ENCODE measurements at places on chromosomes 5 and 9.

DNA sequence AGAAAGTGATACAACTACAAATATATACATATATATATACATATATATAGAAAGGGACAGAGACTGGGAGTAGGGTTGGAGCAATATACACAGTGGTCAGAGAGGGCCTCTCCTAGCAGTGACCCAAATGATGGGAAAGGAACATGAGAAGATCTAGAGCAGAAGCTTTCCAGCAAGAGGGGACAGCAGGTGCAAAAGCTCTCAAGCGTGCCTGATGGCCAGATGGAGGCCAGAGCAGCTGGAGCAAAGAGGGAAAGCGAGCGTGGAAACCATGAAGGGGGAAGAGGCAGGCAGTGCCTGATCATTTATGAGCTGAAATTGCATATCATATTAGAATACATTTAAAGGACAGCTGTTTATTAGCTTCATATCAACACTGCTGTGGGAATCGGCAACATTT is 7.6 kb upstream of the GRPEL2 start:
- no peak for DNase-seq

DNA sequence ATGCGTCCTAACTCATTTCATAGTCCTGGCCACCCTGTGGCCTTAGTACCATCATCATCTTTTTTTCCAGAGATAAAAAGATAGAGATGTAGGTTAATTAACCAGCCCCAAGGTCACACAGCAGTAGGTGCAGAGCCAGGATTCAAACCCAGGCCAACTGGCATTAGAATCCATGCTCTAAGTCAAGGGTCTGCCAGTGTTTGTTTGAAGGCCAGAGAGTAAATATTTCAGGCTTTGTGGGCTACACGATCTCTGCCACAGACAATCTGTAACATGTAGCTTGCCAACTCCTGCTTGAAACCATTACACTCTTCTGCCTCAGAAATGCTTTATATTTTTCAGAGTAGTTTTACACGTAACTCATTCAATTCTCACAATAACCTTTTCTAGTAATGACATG is 119.6 kb downstream of the EFNA5 start:
- no peak for DNase-seq

DNA sequence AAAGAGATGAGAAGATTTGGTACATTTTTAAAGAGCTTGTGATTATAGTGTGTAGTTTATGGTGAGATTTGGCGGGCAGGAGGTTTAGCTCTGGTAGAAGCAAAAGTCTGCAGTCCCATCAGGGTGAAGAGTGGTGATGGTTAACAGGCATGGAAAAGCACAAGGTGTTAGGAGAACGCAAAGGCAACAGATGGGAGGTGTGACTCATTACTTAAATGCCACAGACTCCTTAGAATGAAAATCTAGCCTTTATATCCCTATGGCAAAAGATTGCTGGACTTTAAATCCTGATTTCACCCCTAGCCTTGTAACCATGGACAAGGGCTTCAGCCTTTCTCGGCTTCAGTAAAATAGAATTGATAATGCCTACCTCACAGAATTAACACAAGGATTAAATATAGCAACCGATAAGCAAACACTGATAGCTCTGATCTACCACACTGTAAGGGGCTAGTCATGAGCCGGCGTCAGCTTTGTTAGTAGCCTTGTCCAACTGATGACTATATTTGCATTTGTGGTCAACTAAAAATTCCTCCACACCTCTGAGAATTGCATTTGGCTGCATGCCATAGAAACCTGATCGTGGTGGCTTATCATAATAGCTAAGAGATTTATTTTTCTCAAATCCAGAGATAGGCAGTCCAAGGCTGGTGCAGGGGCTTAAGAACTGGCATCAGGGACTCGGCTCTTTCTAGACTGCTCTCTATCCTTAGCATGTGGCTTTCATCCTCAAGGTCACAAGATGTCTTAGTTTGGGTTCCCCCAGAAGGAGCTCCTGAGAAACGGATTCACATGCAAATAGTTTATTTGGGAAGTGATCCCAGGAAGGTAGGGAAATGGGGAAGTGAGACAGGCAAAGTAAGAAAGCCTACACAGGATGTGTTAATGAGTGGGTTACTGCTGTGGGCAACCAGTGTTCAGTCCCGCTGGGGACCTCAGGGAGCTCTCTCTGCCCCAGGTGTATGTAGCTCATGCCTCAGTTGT is 19.6 kb downstream of the MFAP3 start:
- no peak for DNase-seq

GRCh38 chr5:58459146-58460001 is 512 bp downstream of the PLK2 start:
- DNase-seq, result peak; percentile 5

DNA sequence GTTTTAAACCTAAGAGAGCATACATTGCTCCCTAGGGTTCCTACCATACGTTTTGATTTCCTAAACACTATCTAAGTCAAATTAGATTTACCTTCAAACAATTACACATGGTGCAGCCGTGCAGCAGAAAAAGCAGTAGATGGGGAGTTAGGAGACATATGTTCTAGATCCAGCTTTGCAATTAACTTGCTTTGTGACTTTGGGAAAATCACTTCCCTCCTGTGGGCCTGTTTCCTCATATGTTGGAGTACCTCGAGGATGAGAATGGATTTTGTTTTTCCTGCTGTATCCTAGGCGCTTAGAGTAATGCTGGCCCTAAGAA is 711 bp downstream of the MRPL50 start:
- no peak for DNase-seq

- DNase-seq, result peak; percentile 18
These were observed 62.8 kb upstream of the SUB1 start for GRCh38 chr5:32522429-32523143.

DNA sequence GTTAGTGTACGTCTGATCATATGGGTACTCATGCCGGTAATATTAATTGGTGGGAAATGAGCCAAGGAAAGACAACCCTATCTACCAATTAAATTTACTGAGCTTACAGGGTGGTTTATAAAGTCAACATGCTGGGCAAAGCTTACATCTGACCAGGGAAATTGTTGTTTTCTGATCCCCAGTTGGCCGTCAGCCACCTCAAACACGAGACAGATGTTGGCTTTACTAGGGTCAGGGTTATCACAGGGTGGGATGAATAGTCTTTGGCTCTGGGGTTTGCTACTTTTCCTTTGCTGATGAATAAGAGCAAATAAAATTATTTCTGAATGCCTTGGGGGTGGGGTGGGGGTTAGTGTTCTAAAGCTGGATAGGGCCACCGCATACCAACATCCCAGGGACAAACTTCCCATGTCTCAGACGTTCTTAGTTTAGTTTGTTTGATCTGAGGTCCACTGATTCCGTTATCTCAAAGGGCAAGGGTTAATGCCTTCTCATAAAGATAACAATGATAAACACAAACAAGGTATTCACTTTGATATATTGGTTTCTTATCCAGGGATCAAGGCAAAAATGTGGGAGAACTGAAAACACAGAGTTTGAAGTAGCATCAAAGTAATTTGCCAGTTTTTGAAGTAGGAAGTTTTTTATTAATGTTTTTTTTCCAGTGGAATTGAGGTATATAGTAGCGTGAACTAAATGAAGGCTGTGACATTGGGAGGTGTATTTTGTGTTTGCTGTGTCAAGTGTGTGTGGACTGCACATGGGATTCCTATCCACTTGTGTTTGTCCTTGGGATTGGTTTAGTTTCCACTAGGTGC is 109.1 kb upstream of the RPS23 start:
- no peak for DNase-seq

GRCh38 chr5:168365581-168366081 is 74.2 kb downstream of the WWC1 start:
- no peak for DNase-seq

DNA sequence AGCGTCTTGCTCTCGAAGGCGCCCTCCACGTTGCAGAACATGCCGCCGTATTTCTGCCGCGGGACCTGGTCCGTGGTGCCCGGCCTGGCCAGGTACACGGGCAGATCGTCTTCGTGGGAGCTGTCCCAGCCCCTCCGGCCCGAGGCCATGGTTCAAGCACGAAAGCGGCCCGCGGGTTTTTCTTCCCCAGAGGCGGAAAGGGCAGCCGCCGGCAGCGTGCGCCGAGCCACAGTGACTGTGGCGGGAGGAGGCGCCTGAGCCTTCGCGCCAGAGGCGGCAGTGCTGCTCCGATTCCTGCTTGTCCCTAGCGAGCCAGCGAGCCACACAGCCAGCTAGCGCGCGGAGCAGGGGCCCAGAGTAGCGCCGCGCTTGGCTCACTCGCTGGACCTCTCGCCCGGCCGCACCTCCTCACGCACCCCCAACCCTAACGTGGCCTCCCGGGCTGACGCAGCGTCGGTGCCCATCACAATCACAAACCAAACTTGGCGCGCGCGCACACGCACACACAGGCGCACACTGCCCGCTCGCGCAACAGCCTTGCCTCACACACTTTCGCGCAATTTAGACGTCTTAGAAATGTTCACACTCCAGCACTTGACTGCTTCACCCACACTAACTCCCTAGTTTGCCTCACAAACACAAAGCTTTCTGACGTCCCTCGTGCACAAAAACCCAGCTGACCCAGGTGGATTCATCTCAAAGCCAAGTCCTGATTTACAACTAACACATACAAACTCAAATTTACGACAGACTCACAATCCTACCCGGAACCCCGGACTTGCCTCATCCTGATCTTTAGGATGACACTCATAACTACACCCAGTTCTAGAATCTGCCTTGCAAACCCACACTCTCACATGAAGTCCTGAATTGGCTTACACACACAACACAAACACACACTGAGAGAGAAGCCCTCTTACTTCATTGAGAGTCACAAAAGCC is at the start of gene DPYSL3:
Gene DPYSL3 (minus strand): TSS at position 359 of the 942 bp plus-strand sequence. CDS start 210 bp downstream, at position 149.
- DNase-seq, result no peak

DNA sequence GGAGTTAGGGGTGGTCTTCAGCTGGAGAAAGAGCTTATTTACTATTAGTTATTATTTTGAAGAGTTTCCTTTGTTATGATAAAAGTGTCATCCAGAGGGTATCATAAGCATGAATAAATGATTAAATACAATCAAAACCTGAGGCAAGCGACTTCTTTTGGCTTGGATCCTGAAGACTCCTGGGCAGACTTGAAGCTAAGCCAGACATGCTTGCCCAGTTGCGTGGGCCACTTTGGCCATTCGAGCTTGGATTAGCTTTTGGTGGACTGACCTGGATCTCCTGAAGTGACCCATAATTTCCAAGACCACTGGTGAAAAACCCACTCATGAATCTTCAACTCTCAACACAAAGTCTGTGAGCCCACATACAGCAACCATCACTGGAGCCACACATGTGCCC is 335.8 kb downstream of the NR2F1-AS1 start:
- no peak for DNase-seq

DNA sequence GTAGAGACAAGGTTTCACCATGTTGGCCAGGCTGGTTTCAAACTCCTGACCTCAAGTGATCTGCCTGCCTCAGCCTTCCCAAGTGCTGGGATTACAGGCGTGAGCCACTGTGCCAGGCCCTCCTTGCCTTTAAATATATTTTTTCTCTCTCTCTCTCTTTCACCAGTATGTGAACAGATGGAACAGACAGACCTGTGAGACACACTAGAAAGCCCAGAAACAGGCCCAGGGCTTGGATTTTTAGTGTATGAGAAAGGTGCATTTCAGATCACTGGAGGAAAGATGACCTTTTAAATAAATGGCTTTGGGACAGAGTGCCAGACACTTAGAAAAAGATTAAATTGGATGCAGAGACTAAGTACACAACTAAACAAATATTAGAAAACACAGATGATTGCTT is 3.1 kb downstream of the RASGEF1C start:
- no peak for DNase-seq

DNA sequence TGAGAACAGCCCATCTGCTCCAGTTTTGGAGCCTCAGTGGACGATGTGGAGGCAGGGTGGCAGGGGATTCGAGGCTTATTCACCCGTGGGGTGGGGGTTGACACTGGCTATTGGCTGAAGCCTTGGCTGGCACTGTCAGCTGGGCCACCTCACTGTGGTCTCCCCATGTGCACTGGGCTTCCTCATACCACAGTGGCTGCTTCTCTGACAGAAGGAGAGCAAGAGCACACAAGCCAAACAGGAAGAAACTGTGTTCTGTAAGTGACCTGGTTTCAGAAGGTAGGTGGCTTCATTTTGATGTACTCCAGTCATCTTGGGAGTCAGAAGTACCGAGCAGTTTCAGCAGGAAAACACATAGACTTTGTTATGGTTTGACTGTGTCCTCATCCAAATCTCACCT is 24.7 kb upstream of the CTNND2 start:
- DNase-seq, result no peak

DNA sequence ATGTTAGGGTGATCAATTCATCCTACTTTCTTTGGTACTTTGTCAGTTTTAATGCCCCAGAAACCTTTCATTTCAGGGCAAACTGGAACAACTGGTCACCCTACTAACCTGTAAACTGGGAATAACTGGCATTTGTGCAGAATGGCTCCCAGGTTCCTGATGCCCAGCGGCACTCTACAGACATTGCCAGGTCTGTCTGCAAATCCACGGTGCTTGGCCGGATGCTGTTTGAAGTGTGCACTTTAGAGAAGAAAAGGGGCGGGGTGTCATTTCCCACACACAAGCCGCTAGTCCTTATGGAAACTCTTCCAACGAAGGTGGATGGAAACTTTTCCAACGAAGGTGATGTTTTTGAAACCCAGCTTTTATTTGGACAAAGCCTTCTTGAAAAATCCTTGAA is 49.9 kb upstream of the OTULINL start:
- no peak for DNase-seq

GRCh38 chr5:119080936-119081335 is 10.0 kb downstream of the DMXL1 start:
- DNase-seq, result no peak

GRCh38 chr5:141413540-141414069 is 818 bp downstream of the PCDHGA10 start:
- DNase-seq, result no peak

DNA sequence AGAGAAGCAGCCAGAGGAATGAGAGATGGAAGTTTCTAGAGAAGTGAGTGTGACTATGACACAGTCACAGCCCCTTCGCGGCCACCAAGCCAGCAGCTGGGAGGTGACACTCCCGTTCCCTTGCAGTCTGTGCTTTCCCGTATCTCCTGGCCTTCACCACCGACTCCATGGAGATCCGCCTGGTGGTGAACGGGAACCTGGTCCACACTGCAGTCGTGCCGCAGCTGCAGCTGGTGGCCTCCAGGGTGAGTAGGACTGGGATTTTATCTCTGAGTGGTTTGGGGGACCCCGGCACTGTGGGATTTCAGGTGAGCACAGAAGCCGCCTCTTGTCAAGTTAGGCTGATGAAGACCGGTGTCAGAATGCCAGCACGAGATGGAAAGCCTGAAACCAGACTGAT is 12.1 kb upstream of the SLC2A8 start:
- no peak for DNase-seq

DNA sequence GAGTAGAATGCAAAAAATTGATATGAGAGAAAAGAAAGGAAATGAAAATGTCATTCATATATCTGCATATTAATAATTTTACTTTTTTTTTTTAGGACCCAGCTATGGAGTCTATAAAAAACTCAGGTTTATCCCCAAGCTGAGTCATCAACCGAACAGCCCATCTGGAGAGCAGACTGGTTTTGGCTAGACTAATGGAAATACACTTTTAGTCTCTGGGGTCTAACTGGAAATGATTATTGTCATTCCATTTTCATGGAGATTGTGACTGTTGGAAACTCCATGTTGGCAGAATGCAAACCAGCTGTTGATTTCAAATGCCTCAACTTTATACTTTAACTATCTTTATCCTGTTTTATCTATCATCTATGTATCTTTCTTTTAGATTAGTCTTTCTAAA is 28.7 kb downstream of the ANXA1 start:
- DNase-seq, result no peak
